Choroid plexus epithelial cell (primary cell): ENCODE measurements at places on chromosomes 11 and 22.

DNA sequence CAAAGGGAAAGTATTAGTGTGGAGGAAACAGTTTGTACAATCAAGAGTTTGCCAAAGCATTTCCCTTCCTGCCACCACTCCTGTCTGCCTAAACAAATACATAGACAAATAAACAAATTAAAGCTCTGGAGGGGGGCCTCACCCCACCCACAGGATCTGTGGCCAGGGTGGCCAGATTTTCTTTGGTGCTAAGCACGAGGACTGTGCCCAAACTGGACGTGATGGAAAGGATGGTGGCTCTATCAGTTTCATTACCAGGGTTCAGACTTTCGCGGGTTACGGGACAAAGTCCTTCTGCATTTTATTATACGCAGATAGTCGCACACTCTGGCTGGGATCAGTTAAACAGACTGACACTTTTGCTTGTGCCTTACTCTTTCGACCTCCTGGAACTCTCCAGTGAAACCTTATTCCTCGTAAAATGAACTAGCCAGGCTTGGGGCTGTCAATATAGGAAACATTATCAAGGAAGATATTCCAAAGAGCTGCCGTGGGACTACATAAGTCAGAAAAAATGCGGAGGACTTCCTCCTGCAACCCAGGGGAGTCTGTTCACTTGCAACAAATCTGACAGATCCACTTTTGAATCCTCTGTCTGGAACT is 11.2 kb downstream of the BARX2 start:
- no peak for DNase-seq

DNA sequence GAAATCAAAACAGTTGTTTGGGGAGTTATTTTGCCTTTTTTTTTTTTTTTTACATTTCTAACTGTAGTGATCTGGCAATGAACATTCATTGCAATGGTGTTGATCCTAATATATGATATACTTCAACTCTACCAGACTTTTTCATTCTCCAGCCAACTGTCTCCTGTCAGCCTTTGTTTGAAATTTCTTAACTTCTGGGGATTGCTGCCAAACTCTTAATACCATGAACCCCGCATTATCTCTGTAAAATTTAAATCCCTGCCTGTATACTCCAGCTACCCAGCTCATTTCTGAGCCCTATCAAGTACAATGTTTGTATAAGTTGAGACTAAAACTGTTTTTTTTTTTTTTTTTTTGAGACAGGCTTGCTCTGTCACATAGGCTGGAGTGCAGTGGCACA is 280.7 kb downstream of the TTC28 start:
- no peak for DNase-seq

- DNase-seq: no peak
Measured at GRCh38 chr11:112983887-112984286, 22.7 kb downstream of the NCAM1 start.

- no peak for DNase-seq
Measured at GRCh38 chr11:2202900-2203439, 31.4 kb upstream of the TH start.

- DNase-seq: peak; percentile 81
Measured at GRCh38 chr11:123020968-123021367, 39.3 kb upstream of the BSX start.

DNA sequence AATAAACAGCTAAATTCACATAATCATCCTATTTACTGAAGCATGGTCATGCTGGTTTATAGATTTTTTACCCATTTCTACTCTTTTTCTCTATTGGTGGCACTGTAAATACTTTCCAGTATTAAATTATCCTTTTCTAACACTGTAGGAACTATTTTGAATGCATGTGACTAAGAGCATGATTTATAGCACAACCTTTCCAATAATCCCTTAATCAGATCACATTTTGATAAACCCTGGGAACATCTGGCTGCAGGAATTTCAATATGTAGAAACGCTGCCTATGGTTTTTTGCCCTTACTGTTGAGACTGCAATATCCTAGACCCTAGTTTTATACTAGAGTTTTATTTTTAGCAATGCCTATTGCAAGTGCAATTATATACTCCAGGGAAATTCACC is 10.7 kb downstream of the RAG1 start:
- DNase-seq: no peak

- DNase-seq: no peak
Measured at GRCh38 chr11:132430429-132431062, 1060.1 kb downstream of the NTM start.

DNA sequence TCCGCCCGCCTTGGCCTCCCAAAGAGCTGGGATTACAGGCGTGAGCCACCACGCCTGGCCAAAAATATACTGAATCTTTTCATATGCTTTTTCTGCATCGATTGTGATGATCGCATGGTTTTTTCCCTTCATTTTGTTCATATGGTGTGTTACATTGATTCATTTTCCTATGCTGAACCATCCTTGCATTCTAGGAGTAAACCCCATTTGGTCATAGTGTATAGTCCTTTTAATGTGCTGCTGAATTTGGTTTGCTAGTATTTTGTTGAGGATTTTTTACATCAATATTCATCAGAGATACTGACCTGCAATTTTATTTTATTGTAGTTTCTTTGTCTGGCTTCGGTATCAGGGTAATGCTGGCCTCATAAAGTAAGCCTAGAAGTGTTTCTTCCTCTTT is 12.2 kb downstream of the WBP2NL start:
- DNase-seq: no peak

- DNase-seq: no peak
Measured at GRCh38 chr11:33551051-33551450, 149.6 kb downstream of the C11orf91 start.

DNA sequence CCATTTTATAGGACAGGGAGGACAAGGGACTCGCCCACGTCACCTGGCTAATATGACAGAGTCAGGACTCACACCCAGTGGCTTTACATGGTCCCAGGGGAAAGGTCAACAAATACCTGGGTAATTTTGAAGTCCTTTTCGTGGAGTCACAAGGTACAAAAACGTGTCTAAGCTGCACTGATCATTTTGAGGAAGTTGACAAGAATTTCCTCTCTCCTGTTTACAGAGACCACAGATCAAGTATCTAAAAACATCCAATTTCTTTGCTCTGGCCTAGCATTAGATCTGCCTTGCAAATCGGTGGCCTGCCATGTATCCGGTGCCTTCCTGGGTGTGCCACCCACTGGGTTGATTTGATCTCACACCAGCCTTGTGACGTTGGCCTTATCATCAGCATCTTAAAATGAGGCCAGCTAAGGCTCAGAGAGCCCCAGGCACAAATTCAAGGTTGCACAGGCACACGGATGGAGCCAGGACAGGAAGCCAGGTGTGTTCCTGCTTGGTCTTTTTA is 17.6 kb downstream of the GDPD5 start:
- DNase-seq: no peak

- peak; percentile 41 for DNase-seq
Measured at GRCh38 chr11:73469401-73469800, 93.2 kb downstream of the RELT start.

- peak; percentile 85 for DNase-seq
Measured at GRCh38 chr11:74307434-74307833, 4.0 kb downstream of the P4HA3 start.

DNA sequence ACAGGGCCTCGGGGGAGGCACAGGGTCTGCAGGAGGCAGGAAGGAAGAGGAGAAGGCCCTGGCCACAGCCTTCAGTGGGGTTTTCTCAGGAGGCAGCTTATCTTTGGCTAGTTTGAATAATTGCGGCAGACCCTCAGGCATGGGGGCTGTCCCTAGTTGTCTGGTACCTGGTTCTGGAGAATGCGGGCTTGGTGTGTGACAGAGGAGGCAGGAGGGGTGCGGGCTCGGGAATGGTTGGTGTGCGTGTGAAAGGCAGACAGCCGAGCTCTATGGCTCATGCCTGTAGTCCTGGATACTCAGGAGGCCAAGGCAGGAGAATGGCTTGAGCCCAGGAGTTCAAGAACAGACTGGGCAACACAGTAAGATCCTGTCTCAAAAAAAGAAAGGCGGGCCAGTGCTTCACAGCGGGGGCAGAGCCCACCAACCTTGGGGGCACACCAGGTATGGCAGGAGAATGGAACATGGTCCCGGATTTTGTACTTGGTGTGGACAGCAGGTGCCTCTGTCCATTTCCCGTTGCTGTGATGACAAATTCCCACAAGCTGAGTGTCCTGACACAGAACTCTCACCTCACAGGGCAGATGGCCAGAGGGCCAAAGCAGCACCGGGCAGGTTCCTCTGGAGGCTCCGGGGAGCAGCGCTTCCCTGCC is 640.6 kb downstream of the TBC1D22A start:
- no peak for DNase-seq

DNA sequence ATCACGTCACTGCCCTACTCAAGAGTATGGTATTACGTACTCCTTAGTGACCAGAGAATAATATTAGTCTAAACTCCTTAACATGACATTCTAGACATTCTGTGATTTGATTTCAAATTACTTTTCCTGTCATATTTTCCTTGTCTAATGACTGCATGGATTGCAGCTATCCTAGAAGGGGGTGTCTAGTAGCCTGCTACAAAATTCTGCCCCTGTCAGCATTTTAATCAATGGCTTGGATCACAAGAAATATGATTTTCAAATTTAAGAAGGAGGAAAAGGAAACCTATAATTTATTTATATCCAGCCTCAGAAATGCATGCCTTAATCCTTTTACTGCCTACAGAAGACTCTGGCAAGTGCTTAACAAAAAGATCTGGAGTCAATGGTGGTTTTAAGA is 216.8 kb downstream of the SWAP70 start:
- DNase-seq: no peak

- no peak for DNase-seq
Measured at GRCh38 chr11:94793002-94793401, 24.8 kb downstream of the AMOTL1 start.

DNA sequence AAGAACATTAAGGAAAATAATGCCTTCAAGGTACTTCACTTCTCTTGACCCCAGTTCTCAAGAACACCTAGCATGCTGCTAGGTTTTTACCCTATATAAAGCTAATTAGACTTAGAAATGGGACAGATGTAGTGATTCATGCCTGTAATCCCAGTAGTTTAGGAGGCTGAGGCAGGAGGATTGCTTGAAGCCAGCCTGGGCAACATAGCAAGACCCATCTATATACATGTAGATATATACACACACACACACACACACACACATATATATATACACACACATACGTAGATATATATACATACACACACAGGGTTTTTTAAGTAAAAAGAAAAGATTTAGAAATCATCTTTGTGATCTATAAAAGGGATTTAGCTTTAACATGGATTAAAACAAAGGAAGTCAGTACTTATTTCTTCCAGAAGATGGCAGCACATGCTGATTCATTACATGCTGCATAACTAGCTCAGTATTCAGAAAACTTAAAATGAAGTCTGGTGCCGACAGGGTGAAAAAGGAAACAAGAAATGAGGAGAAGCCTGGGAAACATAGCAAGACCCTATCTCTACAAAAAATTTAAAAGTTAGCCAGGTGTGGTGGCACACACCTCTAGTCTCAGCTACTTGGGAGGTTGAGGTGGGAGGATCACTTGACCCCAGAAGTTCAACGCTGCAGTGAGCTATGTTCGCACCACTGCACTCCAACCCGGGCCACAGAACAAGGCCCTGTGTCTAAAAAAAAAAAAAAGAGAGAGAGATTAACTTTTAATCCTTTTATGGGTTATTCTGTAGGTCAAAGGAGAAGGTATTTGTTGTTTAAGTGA is 28.5 kb upstream of the RBX1 start:
- peak; percentile 85 for DNase-seq

DNA sequence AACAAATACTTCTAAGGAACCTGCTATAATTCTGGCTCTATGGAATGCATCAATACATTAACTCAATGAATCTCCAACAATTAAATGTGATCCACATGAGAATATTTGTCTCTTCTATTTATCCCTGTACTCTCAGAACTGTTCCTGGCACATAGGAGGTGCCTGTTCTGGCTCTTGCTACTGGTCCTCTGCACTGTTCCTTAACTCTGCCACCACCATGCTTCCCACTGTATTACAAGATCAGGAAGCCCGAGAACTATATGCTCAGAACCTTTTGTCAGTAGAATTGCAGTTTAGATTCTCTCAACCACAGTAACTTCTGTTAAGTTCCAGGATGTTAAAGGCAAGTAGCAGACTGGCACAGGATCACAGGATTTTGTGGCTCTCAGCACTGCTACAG is 376.3 kb upstream of the CCDC90B start:
- no peak for DNase-seq

- no peak for DNase-seq
Measured at GRCh38 chr11:42422090-42422489, 889.7 kb upstream of the API5 start.

- no peak for DNase-seq
Measured at GRCh38 chr11:34245041-34245440, 112.8 kb downstream of the ABTB2 start.

- no peak for DNase-seq
Measured at GRCh38 chr11:61343792-61344745, 11.0 kb downstream of the TKFC start.

DNA sequence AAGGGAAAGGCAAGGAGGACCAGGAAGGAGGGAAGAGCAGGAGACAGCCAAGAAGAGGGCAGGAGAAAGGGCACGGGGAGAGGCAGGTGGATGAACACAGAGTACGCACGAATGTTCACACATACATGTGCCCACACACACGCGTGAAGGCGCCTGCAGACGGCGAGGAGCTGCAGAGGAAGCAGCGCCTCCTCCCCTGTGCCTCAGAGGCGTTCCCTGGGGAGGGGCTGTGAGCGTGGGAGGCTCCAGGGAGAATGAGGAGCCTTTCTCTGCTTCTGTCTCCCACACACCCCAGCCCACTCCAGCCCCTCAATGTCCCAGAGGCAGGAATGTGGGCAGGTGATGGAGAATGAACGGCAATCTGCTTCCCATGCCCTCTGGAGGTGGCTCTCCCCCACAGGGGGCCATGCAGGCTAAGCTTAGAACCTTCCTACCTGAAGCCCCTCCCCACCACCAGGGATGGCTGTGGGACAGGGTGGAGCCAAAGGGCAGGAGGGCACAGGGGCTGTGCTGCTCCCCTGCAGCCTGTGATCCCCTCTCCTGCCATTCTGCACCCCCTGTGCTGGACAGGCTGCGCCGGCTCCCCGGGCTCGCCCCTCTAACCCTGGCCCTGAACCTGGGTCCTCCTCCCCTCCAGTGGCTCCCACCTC is 25.3 kb downstream of the PPM1F start:
- DNase-seq: no peak

DNA sequence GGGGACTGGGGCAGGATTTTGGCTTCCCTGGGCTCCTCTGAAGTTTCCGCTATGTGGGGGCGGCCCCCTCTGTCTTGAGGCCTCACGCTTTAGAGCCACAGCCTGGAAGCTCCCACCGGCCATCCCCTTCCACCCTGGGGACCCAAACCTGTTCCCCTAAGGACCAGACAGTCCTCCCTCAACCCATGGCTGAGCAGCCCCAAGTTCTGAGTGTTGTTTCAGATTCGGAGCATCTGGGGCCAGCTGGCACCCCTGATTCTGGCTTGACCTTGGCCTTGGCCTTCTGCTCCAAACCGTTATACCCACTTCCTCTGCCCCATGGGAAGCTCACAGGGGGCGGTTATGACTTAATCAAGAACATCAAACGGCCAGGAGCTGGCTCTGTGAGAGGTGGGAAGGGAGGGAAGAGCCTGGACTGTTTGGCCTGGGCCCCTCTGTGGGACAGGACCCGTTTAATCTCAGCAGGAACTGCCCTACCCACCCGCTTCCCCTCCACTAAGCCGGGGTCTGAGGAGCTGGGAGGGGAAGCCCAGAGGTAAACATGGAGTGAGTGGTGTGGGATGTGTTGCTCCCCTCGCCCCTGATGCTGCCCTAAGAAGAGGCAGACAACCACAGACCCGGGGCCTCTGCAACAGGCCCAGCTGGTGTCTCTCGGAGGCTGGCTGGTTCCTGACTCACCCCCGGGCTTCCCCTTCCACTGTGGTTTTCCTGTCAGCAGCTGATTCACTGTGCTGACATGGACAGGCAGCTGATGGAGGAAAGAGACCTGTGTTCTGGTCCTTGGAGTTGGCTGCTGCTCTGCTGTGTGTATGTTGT is 3.4 kb downstream of the CD82 start:
- DNase-seq: peak; percentile 97

- no peak for DNase-seq
Measured at GRCh38 chr11:107816028-107816427, 42.6 kb downstream of the SLC35F2 start.
